ENCODE measurements at places on chromosomes 11 and 22.

DNA sequence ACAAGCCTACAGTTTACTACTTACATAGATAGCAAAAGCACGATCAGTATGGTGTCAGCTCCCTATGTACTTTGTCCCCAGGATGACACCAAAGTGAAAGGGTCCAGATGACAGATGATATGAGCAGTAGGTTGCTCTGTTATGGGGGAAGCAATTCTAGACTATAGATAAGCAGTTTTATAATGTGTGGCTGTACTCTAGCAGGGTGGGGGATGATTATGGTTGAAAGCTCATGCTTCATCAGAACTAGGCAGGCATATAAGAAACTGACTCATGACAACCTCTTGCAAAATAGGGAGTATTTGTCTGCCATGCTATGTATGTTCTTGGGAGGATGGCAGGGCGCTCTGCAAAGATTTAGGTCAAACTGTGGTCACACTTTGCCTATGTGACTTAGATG lies 158.2 kb upstream of the ZBED5 start:
- no peak for DNase-seq

DNA sequence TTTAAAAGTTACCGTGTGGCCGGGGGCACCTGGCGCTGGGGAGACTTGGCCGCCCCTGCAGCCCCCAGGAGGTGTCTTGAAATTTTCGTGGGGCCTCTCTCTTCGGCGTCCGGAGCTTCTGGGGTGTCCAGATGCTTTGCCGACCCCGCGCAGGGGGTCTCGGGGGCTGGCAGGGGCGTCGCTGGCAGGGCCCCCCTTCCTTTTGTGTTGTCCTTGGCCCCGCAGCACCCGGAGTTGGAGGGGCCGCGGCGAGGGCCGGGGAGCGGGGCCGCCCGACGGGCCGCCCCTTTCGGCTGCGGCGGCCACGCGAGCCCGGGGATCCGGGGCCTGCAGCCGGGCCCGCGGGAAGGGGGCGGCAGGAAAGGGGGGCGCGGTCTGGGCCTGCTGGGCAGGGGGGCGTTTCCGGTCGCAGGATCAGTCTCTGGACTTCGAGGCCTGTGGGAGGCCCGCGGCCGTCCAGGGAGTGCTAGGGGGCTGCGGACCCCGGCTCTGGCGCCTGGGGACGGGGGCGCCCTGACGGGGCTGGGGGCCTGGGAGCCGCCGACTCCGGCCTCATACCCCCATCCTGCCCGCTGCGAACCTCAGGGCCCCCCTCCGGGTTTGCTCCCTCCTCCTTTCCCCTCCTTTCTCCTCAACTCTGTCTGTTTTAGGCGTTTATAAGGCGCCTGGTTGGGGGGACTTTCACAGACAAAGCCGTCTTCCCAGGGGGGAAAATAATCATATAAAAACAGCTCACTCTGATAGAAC lies 869 bp downstream of the ZC3H7B start:
- DNase-seq: no peak

DNA sequence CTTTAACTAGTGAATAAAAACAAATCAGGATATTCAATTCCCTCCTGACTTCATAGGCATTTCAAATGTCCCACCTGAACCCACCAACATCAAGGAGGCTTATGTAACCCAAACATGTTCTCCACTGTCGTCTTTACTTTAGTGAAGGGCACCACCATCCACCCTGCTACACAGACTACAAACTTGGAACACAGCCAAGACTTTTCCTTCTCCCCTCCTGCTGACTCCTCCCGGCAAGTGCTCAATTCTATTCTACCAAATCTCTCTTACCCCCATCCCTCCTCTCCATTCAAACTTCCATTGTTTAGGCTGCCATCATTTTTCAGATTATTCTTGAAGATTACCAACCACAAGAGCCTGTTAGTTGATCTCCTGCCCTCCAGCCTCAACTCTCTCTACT lies 24.3 kb downstream of the SAAL1 start:
- DNase-seq: no peak

DNA sequence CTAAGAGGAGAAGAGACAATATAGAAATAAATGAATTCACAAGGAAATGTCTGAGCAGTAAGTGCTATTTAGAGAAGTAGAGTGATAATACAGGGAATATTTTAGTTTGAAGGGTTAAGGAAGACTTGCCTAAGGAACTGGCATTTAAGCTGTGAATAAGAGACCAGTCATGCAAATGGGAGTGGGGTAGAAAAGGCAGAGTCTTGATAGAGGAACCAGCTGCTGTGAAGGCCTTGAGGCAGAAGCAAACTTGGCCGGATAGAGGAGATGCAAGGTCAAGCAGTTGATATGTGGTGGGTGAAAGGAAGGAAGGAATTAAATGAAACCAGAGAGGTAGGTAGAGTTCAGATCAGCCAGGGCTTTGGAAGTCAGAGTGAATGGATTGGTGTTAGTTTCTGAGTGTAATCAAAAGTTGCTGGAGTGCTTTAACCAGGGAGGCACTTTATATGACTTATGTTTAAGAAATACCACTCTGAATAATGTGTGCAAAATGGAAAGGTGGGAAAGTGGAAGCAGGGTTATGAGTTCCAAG lies 198.4 kb upstream of the SESN3 start:
- no peak for DNase-seq

DNA sequence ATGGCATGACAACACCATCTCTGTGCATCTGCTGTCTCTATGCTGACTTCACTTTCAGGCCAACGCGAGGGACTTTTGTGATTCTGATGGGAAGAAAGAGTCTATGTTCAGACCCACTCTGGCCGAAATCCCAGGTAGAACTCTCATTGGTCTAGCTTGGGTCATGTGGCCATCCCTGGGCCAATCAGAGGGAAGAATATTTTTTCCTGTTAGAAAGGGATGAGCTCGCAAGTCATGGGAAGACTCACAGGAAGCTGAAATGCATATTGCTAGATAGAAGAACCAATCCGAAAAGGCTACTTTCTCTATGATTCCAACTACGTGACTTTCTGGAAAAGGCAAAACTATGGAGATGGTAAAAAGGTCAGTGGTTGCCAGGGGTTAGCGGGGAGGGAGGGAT lies 56.0 kb upstream of the LINC01488 start:
- peak; percentile 2 for DNase-seq

DNA sequence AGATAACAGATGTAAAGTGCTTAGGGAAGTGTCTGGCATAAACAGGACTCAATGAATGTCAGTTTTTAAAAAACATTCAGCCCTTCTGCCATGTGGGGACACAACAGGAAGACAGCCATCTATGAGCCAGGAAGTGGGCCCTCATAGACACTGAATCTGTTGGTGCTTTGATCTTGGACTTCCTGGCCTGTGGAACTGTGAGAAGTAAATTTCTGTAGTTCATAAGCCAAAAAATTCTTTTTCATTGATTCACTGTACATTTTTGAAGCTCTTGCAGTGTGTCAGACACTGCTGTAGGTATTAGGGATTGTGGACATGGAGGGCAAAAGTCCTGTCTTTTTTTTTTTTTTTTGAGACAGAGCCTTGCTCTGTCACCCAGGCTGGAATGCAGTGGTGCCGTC lies 188.6 kb downstream of the HIPK3 start:
- no peak for DNase-seq

DNA sequence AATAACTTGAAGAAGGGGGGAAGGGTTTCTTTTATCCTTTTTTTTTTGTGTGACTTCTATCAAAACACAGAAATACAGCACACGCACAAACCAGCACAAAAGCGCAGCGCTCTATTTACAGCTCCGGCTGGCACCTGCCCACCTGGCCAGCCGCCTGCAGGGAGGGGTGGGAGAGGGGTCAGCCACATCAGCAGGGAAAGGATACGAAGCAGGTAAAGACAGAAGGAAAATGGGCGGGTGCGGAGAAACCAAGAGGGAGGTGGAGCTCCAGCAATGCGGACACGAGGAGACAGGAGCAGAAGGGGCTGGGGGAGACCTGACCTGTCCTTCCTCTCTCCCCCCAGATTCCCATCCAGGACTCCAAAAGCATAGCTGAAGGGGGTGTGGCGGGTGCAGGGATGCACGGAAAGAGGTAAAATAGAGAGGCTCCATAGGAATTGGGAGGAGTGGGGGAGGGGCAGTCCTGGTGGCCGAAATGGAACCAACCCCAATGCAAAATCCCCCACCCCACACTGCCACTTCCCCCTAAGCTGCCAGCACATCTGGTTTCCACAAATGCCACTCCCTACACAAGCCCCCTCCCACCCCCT lies 14.1 kb downstream of the CXCR5 start:
- no peak for DNase-seq

DNA sequence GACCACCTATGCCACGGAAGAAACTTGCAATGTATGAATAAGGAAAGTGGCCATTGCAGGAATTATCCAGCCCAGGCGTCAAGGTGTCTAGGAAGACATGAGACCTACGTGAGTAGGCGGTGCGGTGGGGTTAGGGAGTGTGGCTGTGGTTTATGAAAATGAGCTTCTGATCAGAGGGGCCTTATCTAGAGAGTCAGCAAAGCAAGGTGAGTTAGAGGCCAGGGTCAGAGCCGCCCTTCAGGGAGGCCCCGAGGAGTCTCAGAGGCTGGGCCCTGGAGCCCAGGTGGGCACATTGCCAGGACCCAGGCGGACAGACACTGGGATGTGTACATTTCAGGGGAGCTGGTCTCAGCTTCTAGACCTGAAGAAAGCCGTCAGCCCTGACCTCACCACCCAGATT lies 13.8 kb upstream of the LINC01488 start:
- peak; percentile 40 for DNase-seq

DNA sequence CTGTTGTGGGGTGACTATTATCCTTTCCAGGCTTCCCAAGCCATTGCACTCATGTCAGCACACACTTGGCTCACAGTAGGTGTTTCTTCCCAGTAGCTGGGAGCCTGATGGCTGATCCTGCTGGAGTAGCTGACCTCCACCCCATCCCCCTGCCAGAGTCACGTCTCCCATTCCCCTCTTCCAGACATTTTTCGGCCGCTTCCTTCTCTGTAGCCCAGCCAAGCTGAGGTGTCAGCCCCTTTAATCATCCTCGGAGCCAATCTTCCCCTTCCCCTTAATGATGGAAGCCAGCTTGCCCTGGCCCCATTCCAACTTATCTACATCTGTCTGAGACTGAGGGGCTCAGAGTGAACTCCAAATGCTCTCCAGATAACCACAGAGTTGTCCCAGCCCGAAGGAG lies 550.7 kb downstream of the MN1 start:
- no peak for DNase-seq

- DNase-seq: peak; percentile 49
These were observed 152.7 kb downstream of the ADAMTS15 start for GRCh38 chr11:130601141-130601540.

- DNase-seq: no peak
These were observed 25.8 kb downstream of the TNRC6B start for GRCh38 chr22:40203572-40203971.

DNA sequence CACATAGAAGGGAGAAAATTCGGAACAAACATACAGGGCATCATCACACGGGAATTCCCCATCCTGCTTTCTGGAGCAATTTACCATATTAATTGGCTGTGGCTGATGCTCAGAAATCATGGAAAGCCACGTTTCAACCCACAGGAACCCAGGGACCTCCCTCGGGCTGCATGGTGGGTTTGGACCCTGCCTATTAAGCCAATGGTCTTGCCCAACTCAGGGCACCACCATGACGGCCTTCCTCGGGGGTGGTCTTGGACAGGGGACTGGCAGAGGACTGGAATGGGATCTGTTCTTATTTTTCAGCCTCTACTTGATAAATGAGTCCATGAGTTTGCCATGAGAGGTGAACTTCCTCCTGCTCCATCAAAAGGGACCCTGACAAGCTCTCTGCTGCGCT lies 374.0 kb downstream of the SHANK2 start:
- DNase-seq: no peak

DNA sequence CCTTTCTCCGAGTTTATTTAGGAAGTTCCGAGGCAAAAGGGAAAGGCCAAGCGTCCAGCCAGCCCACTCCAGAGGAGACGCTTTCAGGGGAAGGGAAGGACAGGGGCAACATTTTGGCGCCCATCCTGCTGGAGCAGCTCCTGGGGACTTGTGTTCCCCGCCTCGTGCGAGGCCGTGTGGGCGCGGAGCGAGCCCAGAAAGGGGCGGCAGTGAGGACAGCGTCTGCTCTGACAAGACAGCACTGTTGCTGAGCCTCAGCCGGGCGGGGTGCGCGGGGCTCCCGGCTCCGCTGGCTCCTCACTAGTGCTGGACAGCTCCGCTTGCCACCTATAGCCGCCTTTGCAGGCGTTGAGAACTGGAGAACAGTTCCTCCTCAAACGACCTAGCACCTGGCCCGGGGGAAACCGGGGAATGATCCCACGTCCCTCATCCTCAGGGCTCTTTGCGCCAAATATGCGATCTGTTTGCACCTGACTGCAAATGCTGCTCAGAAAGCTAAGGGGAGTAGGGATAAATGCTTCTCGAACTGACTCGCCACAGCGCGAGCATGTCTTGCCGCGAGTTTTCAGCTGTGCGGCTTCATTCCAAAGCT lies 722 bp upstream of the GUCY1A2 start:
- peak; percentile 29 for DNase-seq

DNA sequence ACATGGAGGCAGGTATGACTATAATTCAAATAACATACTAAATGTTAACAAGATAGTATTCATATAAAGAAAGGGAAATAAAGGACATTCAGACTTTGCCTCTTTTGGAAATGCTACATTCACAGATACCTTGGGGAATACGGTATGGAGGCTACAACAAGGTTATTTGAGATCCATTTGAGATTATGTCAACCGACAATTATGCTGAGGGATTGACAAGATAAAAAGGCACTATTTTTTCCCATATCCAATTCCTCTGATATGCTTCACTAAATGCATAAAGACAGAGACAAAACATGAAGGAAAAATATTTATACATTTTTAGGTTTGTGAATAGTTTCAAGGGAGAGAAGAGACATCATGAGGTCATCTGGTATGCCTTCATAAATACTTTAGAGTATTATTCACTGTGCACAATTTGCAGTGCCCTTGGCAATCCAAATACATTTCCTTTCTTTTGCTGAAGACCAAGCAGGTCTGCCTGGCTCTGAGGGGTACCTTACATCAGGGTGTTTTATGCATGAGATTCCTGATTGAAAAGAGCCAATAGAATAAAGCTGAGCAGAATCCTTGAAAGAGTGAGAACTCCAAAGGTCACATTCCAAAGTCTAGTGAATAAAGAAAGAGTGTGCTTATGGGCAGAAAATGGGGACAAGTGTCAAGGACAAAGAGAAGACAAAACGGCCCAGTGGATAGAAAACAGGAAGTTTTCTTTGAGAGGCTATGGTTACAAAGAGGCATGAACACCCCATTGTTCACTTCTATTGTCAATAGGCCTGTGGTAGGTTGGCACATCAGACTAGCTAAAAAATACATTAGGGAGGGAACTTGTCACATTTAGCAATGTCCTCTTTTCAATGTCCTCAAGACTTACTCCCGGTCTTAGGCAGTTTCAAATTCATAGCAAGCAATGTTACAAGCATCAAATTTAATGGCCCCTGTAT lies 455.8 kb downstream of the LRRC4C start:
- no peak for DNase-seq

GRCh38 chr11:118194835-118195627 lies 18.6 kb upstream of the SCN2B start:
- peak; percentile 89 for DNase-seq

DNA sequence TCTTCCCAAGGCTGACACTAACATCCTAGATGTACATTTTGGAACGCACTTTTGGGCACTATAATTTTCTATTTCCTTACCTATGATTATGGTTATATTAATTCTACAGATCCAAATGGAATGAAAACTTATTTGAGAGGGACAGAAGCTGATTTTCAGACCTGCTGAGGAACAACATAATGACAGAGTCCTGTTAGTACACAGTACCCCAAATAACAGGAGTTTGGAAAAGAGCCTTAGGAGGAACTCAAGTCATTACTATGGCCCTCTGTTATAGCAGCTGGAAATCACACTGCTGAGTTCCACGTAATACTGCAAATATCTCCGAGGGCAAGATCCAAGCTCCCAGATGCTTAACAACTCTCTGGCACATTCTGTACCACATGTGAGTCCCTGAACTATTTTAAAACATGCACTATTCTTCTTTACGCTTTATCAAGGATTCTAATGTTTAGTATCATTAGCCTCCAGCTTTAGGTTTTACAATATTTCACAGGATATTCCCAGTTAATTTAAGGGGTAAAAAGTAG lies 1027.7 kb upstream of the CCDC90B start:
- DNase-seq: no peak

Data from mucosa of descending colon (tissue), 3 donors.